ENCODE measurements at places on chromosomes 3 and 15.

- DNase-seq, result no peak
Measured at GRCh38 chr3:180341516-180341915, 260.4 kb upstream of the TTC14 start.

DNA sequence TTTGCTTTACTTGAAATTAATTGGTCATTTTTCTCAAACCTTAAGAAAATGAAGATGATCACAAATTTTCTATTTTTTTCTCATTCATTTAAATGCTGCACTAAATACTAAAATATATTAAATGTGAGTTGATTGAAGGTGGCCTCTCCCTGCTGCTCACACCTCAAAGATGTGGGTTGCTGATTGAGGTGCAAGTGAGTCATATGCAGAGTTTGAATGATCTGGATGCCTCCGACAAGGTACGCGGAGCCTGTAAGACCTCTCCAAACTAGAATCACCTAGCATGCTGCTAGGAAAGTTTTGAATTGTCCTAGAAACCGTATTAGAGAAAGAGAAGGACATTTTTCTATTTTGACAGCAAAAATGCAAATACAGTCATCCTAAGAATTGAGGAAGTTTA, 211.3 kb upstream of the FEZF2 start:
- DNase-seq, result no peak

DNA sequence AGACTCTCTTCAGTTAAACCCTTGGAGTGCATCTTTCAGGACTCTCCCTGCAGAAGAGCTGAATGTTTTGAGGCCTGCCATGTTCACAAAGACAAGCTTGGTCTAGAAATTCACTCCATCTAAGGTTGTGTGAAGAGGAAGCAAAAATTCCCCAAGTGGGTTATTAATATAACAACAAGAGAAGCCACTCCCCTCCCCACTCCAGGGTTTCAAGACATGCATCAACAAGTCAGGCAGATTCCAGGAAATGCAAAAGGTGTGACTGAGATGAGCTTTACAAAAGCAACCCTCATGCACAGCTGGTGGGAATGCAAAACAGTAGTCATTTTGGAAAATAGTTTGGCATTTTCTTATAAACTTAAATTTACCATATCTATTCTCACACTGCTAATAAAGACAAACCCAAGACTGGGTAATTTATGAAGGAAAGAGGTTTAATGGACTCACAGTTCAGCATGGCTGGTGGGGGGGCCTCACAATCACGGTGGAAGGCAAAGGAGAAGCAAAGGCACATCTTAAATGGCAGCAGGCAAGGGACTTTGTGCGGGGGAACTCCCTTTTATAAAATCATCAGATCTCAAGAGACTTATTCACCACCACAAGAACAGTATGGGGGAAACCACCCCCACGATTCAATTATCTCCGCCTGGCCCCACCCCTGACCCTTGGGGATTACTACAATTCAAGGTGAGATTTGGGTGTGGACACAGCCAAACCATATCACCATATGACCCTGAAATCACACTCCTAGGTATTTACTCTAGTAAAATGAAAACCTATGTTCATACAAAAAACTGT, 31.3 kb downstream of the TARS3 start:
- DNase-seq, result no peak

DNA sequence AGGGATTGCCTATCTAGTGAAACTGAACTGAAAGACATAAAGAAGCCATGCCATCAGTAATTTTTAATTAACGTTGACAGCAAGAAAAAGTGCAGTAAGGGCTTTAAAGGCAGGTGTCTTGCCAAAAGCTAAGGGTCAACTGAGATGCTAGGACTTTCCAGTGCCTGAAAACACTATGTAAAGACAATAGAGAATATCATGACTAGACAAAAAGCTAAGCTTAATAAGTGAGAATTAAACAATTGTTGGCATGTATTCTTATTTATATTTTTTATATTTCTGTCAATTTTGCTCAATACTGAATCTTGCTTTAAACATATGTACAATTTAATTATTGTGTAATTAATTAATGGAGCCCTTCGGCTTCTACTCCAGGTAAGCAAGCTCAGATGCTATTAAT, 803.1 kb downstream of the IGSF11 start:
- DNase-seq, result no peak

GRCh38 chr15:57146506-57147201, 228.2 kb downstream of the TCF12 start:
- DNase-seq, result no peak

- DNase-seq, result no peak
Measured at GRCh38 chr3:186444974-186445373, 82.9 kb upstream of the DGKG start.

DNA sequence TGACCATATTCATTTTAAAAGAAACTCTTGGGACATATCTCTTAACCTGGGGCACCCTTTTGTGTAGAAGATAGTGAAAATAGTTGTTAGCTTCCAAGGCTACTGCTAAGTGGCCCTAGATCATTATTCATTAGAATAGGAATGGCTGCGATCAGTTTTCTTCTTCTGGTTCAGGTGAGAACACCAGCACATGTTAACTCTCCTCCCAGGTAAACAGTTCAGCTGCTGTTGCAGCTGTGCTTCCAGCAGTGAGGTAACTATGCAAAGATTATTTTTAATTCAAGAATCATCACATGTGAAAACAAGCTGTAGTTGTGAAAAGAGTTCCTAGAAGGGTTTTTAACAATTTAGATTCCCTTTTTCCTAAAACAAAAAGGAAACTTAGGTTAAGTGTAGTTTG, 43.3 kb downstream of the ZPLD1 start:
- DNase-seq, result no peak

DNA sequence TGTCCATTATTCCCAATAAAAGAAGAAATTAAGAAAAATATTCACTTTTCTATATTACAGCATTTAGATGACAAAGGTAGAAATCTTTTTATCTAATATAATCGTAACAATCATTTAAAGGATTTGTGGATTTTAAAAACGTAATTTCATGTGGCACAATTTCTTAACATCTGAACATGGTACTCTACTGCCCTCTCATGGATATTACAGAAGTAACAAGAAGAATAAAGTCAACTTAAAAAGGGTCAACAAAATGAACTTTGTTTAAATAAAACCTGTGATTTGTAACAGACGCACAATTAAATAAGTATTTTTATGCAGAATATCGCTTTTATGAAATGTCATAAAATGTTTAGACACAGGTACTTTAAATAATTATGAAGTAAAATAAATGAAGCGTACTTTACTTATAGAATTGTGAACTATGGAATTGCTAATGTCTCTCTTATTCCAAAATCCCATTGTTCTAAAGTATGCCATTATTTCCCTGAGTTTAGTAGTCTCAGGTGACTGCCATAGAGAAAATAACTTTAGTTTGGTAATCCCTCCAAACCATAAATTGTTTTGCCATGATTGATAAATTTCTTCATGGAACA, 366.8 kb upstream of the ZNF385D start:
- no peak for DNase-seq

DNA sequence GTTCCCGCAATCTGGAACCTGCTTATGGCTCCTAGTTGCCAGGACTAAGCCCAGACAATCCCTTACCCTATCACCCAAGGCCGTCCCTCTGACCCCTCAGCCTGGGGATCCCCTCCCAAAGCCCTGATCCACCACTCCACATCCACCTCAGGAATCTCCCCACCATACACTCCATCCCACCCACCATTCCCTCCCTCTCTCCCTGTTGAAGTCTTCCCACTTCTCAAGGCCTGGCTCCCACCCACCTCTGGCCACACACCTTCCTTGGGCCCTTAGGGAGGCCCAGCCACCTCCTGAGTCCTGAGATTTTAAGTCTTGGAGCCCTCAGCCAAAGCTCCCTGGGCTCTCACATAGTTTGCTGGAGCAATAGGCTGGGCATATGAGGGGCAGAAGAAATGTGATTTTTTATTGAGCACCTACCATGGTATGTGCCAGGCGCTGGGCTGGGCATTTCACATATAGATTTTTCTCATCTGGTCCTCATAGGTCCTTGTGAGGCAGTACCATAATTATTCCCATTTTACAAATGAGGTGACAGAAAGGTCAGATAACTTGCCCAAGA, 48.1 kb downstream of the HCN4 start:
- no peak for DNase-seq

DNA sequence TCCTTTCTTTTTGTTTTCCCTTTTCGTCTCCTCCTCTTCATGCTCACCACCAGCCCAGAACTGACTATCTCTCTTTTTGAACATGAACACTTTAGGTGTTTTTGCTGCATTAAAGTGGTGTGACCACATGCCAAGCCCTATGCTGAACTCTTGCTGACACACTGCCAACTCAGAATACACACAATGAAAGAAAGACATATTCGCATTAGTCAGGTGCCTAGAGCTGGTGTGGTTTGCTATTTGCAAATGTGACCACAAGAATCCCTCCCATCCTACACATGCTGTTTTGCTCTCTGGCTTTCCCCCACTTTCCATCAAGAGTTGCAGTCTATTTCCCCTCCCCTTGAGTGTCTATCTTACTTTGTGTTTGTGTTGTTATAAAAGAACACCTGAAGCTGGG, 967.8 kb upstream of the CFAP20DC start:
- DNase-seq, result no peak

- DNase-seq, result no peak
Measured at GRCh38 chr3:62084558-62084957, 288.8 kb downstream of the FEZF2 start.

DNA sequence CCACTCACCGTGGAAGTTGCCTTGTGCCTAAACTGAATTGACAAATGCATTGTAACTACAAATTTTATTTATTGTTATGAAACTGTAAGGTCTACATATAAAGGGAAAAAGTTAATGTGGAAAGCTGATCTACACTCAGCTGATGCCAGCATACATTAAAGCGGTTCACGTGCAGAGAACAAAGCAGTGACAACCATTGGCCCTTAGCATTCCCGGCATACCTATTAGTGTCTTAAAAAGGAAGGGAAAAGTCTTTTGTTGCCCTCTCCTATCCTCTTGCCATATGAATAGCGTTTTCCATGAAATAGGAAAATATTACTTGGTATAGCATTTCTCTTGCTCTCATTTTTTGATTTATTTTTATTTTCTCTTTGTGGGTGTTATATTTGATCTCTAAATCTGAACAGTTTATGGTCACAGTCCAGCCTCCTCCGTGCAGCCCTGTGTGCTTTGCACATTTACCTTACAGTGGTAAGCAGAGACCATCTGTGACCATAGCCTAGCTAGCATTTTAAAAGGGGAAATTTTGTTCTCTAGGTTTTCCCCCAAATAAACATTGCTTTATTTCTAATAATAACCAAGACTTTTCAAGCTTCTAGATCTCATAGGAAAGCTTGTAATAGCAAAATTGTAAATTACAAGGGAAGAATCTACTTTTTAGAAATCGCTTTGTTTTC, 89.7 kb upstream of the CGNL1 start:
- no peak for DNase-seq

DNA sequence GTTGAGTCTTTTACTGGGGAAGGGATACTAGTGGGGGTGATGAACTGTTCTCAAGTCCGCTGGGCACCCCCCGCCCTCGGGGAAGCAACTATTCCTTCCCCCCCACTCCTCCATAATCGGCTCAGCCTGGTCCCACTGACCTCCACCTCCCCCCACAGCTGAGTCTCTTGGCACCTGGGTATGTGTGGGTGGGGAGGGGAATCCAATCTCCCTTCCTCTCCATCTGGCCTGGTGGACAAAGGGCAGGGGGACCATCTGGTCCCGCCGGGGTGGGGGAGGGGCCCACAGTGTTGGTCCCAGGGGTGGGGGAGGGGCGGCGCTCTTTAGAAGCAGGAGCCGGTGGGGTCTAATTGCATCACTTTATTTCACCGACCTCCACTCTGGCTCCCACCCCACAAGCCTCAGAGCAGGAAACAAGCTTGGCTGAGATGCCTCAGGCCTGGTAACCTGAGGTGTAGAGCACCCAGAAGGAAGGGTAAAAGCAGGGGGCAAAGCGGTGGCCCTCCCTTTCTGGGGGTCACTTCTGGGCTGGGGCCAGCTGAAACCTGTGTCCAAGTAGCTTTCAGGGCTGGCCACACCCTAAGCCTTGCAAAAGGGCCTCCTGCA, 1.0 kb upstream of the PCBP4 start:
- DNase-seq, result no peak

GRCh38 chr3:160128056-160128455, 97.2 kb upstream of the C3orf80 start:
- DNase-seq, result no peak

- no peak for DNase-seq
Measured at GRCh38 chr15:73541479-73541878, 91.7 kb downstream of the NPTN start.

DNA sequence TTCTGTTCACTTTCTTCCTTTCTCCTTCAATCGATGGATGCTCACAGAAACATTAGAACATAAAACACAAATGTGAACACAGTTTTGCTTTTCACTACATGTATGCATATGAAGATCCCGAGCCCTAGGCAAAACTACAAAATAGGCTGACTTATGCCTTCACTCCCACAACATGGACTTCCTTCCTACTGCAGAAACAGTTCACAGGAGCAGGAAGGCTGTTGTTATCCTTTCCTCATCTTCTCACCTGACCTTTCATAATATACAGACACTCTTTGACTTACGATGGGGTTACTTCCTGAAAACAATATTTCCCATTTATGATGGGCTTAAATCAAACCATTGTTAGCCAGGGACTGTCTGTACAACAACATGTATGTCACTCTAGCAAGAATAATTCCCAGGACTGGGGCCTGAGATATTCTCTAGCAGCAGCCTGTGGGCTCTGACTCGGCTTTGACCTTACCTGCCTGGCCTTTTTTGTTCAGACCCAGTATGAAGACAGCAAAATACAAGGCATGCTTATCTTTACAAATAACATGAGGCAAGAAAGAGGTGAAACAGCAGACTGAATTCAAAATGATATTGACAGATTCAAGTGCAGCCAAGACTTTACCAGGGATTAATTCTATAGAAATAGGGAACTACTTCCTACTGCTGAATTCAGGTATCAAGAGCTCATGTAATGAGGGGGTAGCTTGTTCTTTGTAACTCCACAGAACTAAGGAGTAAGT, 51.8 kb upstream of the PLXND1 start:
- no peak for DNase-seq

DNA sequence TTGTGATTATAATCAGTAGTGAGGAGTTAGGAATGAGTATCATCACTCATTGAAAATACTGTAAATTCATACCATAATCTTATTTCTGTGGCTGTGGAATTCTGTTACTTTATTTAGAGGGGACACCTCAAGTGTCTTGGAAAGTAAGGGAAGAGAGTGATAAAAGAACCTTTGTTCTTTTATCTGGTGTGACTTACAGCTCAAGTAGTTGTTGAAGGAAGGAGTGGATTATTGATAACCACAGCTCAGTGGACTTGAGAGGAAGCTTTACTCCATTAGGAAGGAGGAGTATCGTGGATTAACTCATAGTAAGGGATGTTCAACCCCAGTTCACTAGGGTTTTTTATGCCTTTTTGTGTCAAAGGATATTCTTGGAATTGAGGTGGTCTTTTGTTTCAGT, 32.2 kb upstream of the FAH start:
- no peak for DNase-seq

GRCh38 chr15:45543051-45543450, 20.5 kb upstream of the SLC30A4 start:
- no peak for DNase-seq

GRCh38 chr15:62445244-62445643, 280.2 kb upstream of the C2CD4B start:
- DNase-seq, result no peak
